ENCODE measurements at places on chromosomes 4 and X.

DNA sequence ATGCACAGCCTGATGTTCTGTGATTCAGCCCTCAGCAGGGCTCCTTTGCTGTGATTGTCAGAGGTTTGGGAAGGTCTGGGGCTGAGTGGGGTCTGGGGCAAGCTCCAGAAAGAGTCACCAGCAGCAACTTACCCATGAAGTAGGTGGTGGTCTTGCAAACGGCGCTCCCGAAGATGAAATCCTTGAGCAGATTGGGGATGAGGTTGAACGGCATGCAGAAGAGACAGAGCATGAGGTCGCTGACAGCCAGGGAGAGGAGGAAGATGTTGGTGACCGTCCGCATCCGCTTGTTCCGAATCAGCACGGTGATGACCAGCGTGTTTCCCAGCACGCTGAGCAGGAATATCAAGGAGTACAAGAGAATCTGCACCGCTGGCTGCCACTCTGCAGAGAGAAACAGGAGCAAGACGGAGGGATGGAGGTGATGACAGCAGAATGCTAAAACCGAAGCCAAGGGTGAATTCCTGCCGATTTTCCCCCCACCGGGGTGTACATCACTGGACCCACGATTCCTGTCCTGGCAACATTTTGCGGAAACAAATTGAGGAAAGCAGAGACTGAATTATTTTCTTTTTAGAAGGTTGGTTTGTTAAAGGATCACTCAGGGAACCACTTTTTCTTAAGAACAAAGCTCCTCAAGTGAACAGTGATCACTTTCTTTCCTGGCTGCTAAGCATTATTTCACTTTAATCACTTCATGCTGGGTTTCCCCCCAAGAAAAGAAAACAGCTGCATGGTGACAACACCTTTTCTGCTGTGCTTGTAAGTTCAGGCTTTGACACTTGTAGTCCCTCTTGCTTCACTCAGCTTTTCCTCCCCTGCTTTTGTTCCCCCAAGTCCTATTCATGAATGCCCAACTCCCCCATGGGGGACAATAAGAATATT is 941 bp downstream of the CCKAR start:
- DNase-seq = no peak

DNA sequence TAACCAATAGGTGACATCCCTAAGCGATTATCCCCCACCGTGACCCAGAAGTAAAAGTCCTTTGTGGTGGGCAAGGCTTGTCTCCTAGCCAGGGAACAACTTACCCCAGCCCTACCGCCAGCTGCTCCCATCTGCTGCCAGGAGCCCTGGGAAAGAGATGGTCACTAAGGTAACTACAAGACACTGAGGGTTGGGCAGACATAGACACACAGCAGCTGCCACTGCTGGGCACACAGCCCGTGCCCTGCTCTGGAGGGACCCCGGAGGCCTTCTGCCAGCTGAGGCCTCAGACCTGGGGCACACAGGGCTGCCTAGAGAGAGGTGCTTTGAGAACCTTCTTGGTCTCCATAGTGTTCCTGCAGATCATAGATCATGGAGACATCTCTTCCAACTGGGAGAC is 53.0 kb upstream of the PROM1 start:
- no peak for DNase-seq

GRCh38 chrX:22527302-22527701 is 254.6 kb downstream of the CBLL2 start:
- no peak for DNase-seq

DNA sequence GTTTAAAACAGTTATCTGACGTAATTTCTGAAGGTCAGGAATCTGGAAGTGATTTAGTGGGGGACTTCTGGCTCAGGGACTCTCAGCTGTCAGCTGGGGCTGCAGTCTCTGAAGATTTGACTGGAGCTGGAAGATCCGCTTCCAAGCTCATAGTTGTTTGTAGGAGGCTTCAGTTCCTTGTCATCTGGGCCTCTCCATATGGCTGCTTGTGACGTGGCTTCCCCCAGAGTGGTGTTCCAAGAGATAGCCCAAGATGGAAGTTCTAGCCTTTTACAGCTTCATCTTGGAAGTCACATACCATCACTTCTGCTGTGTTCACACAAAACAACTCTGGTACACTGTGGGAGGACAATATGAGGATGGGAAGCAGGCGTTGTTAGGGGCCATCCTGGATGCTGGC is 2.1 kb downstream of the MPC1L start:
- no peak for DNase-seq

DNA sequence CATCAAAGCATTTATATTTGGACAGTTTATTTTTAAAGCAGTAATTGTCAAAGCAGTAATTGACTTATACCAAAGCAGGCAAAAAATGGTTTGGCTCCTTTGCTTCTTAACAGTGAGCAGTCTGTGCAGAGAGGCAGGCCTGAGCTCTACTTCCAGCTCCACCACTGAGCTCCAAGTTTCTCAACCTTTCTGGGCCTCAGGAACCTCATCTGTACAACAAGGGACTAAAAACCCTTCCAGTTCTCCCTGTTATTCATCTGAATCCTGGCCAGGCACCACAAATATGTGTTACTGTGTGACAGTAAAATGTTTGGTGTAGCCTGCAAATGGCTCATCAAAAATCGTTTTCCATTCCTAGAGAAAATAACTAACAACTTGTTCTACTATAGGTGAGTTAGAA is 88.7 kb upstream of the TTC29 start:
- DNase-seq = no peak

All from stimulated activated effector memory CD8-positive, alpha-beta T cell treated with anti-CD3 and anti-CD28 coated beads, Interleukin-12 subunit alpha, Interleukin-12 subunit beta, amount 100 ng/mL, for 72 hours (primary cell).